ENCODE measurements at places on chromosomes 7 and 10.
A peak's percentile ranks its signal among the peaks of the same experiment; 100 is the strongest.

GRCh38 chr7:26199301-26200037, 1.1 kb downstream of the HNRNPA2B1 start:
- DNase-seq: peak; percentile 10

- DNase-seq: no peak
Observed at GRCh38 chr10:76624470-76624869, 1013.1 kb downstream of the KCNMA1 start.

GRCh38 chr10:50325449-50326171, 74.3 kb upstream of the ASAH2 start:
- DNase-seq: no peak

- no peak for DNase-seq
Observed at GRCh38 chr7:121187222-121187621, 141.6 kb upstream of the WNT16 start.

- no peak for DNase-seq
Observed at GRCh38 chr7:26925768-26926167, 61.4 kb upstream of the SKAP2 start.

- no peak for DNase-seq
Observed at GRCh38 chr7:136266457-136266856, 289.3 kb upstream of the MTPN start.

All from esophagus squamous epithelium (tissue), 5 donors.